Hematopoietic multipotent progenitor cell treated with erythropoietin and hydrocortisone succinate and interleukin-3 and kit ligand, for 15 days (in vitro differentiated cells): ENCODE measurements at places on chromosomes 5 and 9.
A peak's percentile ranks its signal among the peaks of the same experiment; 100 is the strongest.

DNA sequence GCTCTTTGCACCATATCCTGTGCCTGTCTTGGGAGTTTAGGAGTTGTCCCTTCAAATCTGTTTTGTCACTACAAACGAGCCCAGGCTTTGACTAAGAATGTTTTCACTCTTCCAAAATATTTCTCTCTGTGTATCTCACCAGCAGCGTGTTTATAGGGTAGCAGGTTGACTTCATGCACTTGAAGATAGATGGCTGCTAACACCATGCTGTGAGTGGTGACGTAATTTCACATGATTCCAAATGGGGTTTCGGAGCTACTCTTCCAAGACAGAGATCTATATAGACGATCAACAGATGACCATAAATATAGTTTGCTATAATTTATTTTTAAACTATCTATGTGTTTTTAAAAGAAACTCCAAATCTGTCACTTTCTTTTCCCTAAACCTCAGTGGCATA, 30.6 kb downstream of the RORB start:
- no peak for DNase-seq

GRCh38 chr5:146066968-146067367, 38.4 kb downstream of the PLAC8L1 start:
- DNase-seq: no peak

- DNase-seq: no peak
Measured at GRCh38 chr5:5558102-5558501, 135.6 kb downstream of the ICE1 start.

GRCh38 chr5:102902135-102902448, 147.0 kb downstream of the PAM start:
- DNase-seq: no peak

GRCh38 chr9:137421838-137422603, 941 bp downstream of the EXD3 start:
- peak; percentile 6 for DNase-seq

- DNase-seq: no peak
Measured at GRCh38 chr5:30650311-30650710, 543.2 kb upstream of the CDH6 start.

- DNase-seq: no peak
Measured at GRCh38 chr5:150541397-150541675, 33.4 kb downstream of the NDST1 start.

GRCh38 chr5:84585218-84585617, 200.5 kb upstream of the EDIL3 start:
- DNase-seq: no peak

DNA sequence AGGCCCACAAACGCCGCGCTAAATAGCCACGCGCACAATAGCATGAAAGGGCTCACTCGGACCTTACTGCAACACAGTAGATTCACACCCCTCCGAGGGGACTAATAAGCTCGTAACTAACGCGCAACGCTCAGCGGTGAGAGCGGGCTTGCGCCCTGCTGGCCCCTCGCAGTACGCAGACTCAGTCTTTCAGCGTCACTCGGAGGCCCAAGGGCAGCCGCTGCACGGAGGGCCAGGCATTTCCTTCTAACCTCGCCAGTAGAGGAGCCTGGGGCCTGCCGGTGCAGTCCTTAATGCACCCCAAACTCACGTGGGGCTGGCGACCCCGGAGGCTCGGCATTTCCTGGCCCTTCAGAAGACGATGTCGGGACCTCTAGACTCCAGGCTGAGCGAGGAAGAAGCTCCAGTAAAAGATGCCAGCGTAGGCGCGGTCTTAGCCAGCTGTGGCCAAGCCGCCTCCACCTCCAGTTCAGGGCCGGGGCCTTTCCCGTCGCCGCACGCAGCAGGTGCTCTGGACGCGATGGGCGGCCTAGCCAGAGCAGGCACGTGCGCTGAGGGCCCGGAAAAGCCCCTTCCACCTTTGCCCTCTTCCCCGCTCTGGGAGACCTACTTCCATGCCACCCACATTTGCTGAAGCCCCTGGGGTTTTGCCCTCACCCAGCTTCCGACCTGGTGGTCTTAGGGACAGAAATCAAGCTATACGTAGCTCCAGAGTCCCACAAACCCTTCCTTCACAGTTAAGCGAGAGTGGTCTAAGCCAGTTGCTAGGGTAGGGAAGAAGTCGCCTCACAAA, 38.3 kb upstream of the TIFAB start:
- no peak for DNase-seq

DNA sequence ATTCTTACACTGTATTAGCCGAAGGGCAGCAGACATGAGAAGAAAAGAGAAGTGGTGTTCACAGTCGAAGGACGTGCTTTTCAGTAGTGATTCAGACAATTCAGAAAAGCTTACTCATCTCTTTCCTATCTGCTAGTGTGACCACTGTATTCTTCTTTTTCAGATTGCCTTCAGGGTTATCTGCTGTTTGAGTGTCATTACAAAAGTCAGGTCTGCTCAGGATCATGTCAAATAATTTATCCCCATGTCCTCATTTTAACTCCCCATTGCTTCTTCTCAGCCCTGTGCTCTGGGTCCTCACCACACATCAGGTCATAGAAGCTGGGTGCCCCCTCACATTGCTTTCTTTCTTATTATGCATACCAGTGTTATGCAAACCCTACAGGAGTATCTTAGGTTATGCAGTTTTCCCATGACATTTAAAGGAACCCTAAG, 394.0 kb downstream of the CETN3 start:
- no peak for DNase-seq

DNA sequence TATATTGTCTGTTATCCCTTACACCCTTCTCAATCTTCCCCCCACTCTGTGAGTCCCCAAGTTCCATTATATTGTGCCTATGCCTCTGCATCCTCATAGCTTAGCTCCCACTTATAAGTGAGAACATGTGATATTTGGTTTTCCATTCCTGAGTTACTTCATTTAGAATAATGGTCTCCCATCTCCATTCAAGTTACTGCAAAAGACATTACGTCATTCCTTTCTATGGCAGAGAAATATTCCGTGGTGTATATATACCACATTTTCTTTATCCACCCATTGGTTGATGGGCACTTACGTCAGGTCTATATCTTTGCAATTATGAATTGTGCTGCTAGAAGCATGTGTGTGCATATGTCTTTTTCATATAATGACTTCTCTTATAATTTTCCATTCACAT, 54.8 kb upstream of the SGCD start:
- DNase-seq: no peak

DNA sequence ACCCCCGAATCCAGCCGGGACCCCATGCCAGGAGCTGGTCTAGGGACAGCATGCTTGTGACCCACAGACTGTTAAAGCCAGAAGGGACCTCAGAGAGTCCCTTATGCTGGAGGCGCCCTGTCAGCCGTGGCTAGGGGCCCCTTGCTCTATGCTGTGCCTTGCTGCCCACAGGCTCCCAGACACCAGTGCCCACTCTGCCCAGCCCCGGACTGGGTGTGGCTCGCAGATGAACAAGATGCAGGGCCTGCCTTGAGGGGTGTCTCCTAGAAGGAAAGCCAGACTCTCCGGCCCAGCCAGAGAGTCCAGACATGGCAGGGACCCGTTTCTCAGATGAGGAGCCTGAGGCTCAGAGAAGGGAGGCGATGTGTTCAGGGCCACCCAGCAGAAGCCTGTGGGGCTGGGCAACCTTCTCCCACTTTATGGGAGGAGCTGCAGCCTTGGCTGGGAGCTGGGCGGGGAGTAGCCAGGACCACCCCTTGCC, 85.7 kb downstream of the LMX1B start:
- DNase-seq: no peak

DNA sequence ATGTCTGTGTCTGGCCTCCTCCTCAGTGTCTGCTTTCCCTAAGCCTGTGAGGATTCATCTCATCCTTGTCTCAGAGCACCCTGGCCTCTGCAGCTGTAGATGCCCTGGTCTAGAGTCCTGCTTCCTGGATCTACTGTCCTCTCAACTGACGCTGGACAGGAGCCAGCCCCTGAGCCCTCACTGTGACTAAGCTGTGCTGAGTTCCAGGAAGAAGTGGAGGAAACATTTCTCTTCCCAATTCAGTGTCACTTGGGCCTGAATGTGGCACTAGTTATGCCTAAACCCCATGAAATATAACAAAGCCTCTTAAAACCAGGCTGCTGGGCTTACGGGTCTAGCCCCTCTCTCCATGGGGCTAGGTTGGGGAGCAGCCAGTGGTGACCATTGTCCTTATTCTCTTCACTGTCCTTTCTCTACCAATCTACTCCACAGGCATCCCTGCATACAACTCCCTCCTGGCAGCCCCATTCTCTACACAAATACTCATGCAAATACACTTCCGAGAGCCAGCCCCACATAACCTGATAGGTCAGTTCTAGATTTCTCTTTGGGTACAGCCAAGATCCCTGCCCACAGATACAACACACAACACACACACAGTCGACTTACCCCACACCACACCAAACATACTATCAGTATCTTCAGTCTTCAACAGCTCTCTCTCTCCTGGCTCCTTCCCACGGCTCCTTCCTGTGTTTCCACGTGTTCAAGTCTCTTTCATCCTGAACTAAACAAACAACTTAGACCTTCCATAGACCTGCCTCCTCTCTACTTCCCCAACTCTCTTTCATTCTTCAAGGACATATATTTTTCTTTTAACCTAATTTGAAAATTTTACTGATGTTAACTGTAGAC, 220.8 kb downstream of the SNX18 start:
- peak; percentile 7 for DNase-seq

- DNase-seq: no peak
Measured at GRCh38 chr5:174078416-174078815, 32.9 kb downstream of the NSG2 start.

GRCh38 chr9:99003308-99003707, 59.6 kb downstream of the COL15A1 start:
- DNase-seq: no peak

DNA sequence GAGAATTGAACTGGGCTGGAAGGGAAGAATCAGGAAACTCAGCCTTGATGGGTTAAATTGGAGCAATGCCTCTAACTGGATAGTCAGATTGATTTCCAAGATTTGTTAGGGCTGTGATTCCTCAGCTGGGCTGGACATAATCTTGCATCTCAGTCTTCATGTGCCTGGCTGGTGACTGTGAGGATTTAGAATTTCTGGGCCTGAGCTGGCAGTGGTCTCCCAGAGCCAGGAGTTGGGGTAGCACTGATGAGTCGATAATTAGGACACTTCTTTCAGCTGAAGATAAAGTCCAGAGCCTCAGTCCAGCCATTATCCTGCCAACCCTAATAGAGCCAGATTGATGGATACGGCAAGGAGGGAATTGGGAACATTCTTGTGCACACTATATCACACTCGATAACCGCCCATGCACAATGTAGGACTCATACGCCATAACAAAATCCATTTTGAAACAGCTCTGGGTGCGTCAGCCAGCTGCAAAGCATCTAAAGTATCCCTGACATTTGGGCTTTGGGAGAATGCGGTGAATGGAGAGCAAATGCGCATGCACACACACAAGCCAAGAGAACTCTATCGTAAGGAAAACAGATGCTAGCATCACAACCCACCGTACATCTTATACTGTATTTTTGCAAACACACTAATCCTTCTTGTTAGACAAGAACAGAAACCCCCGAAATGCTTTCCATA, 405.1 kb upstream of the KLF4 start:
- no peak for DNase-seq

- DNase-seq: no peak
Measured at GRCh38 chr5:59956130-59956783, 62.7 kb upstream of the PDE4D start.

GRCh38 chr5:59506285-59506877, 387.1 kb downstream of the PDE4D start:
- DNase-seq: peak; percentile 2

DNA sequence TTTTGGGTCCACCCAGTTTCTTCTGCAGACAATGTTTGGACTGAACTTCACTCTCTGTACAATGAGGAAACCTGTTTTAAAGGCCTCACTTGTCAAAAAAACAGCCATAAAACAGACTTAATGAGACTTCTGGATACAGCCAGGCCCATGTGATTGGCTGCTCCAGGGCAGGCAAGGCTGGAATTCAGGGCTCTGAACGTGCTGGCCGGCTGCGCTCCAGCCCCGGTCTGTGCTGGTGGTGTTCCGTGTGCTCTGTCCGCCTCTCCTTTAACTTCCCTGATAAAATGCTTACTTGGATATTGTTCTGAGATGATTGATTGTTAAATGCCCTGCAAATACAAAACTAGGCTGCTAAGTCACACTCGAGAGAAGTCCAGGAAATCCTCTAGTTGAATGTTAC, 131.2 kb upstream of the KLF4 start:
- DNase-seq: no peak

DNA sequence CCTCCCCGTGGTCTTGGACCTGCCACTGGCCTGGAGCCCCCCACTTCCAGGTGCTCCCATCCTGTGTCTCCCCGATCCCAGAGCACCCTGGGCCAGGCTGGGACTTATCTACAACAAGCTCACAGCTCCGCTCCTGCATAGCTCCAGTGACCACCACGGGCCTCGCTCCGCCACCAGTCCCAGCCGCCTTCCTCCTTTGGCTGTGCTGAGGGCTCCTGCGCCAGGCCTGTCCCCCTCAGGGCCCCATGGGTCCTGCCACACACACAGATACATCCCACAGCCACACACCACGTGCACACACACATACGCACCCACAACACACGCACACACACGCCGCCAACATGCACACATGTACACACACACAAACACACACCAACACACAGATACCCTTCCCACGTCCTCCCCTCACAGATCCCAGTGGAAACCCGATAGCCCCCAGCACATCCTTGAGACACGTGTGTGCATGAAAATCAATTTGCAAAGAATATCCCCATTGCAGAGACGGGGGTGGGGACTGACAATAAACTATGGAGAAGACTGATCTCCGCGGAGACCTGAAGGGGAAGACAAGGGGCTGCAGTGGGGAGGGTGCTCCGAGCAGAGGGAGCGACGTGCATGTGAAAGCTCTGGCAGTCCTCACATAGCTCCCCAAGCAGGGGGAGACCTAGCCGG, 18.5 kb upstream of the LAMC3 start:
- DNase-seq: no peak

DNA sequence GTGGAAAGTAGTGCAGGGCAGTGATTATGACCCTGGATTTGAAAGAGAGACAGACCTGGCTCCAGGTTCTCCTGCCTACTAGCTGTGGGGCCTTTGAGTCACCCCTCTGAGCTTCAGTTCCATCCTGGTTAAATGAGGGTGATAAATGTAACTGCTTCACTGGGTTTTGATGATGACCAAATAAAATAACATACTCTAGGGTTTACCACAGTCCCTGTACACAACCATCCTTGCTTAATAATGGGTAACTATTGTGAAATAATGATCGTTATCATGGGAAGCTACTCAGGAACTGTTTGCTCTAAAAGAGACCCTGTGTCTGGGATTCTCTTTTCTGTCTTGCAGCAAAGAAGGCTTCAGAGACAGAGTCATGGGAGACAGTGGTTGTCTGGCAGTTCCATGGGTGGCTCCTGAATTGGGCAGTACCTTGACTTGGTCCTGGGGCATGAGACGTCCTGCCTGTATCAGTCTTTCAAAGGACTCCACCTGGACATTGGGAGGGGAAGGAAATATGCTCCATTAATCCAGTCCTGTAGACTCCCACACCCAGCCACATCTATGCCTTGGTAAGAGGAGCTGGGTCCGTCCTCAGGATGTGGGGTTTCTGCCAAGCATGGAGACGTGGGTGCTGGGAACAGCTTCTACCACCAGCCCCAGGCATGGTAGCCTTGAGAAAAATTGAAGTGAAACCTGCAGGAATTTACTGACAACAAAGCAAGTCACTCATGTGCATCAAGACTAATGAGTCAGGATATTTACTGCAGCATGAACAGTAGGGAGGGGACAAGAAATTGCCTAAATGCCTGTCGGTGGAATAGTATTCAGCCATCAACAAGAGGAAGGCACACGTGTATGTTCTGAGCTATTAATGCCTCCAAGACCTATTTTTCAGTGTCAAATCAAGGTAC, 23.4 kb downstream of the AKNA start:
- DNase-seq: no peak
